Type B pancreatic cell (in vitro differentiated cells): ENCODE measurements at places on chromosomes 5 and 9.

DNA sequence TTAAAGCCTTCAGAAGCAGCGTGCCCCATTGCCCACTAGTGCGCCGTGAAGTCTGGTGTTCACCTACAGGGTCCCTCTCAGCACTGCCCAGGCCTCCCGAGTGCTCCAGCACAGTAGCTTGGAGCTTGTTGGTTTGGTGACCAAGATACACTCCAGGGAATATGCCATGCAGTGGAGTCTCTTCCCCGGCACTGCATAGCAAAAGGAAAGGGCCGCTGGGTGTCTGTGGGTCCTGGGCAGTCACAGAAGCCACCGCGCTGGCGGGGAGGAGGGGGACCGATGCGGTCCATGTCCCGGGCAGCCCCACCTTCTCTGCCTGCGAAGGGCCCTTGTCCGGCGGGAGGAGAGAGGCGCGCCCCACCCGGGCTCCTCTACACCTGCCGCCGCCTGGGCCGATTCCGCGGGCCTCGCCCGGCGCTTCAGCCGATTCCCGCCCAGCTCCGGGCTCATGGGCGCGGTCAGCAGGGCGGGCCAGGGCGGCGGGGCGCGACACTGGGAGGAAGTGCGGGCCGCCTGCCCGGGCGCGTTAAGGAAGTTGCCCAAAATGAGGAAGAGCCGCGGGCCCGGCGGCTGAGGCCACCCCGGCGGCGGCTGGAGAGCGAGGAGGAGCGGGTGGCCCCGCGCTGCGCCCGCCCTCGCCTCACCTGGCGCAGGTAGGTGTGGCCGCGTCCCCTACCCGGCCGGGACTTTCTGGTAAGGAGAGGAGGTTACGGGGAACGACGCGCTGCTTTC is at the start of gene SYK:
TSS of gene SYK (plus strand) at position 579 of the 732 bp plus-strand sequence. CDS start 42,080 bp downstream, outside the sequence.
- DNase-seq = no peak

GRCh38 chr5:172775326-172776234 is 4.6 kb upstream of the DUSP1 start:
- no peak for DNase-seq

GRCh38 chr9:35432076-35432475 is 57.8 kb upstream of the RUSC2 start:
- no peak for DNase-seq

- DNase-seq = no peak
Observed at GRCh38 chr5:57368010-57368409, 114.6 kb downstream of the ACTBL2 start.

GRCh38 chr5:73789851-73790281 is 163.9 kb downstream of the ARHGEF28 start:
- DNase-seq = no peak

DNA sequence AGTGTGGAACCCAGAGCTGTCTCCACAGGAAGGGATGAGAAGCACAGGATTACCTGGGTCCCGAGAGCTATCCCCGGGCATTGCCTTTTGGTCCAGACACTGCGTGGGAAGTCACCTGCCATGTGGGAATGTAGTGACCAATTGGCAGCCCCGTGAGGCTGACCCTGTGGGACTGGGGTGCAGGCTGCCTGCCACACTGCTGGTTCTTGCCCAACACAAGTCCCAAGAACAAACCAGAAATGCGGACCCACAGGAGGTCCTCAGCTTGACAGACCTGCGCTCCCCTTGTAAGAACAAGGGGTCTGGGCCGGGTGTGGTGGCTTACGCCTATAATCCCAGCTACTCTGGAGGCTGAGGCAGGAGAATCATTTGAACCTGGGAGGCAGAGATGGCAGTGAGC is 2.4 kb upstream of the FGD3 start:
- DNase-seq = no peak

DNA sequence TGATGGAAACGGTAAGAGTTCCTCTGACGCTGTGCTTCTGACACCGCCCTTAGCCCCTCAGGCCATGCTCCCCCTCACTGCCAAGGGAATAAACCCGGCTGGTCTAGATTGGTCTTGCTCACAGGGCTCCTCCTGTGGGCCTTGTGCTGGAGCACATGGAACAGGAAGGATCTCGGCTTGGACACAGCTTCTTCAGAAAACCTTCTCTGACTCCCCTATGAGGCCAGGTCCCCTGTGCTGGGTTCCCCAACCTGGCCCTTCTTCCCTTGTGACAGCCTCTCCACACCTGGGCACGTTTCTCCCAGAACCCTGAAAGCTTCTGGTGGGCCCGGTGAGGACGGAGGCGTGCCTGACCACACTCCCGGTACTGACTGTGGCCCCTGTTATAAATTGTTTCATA is 8.2 kb downstream of the SPATA31E1 start:
- no peak for DNase-seq

GRCh38 chr9:1604942-1605560 is 410.1 kb upstream of the SMARCA2 start:
- no peak for DNase-seq

GRCh38 chr5:33441241-33442177 is 744 bp downstream of the TARS1 start:
- no peak for DNase-seq

GRCh38 chr9:127509261-127509954 is 58.1 kb downstream of the LRSAM1 start:
- DNase-seq = no peak

DNA sequence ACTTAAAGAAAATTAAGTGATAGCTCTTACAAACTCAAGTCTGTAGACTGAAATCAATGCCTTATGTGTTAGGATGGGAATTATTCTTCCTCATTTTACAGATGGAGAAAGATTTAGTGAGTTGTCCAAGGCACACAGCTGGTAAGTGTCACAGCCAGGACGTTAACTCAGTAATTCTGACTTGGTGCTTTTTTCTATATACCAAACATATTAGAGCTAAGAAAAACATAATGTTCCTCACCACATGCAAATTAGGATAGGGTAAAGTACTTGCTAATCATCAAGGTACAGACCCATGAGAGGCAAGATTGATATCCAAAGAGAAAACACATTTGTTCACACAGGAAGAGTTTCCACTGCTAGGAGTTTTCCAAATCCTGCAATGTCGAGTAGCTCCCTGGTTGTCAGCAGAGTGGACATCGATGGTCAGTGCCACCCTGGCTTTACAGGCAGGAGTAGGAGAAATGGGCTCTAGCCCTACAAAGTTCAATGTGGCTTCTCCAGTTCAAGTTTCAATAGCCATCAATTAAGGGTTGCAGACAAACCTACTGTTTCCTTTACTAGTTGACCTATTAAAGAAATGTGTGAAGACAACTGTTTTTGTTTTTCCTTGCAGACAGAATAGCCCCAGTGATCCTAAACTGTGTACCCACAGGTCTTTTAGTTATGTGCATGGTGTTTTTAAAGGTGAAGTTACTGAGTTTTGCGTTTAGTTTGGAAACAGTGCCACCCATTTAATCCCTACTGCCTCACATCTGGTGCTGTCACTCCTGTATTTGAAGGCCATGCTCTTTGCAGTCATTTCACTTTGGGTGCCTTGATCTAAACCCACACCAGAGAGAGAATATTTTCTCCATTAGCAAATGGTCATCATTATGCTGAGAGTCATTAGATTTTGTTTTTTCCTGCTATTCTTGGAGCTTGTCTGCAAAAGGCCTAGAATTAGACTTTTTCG is 460.8 kb upstream of the SMARCA2 start:
- no peak for DNase-seq

DNA sequence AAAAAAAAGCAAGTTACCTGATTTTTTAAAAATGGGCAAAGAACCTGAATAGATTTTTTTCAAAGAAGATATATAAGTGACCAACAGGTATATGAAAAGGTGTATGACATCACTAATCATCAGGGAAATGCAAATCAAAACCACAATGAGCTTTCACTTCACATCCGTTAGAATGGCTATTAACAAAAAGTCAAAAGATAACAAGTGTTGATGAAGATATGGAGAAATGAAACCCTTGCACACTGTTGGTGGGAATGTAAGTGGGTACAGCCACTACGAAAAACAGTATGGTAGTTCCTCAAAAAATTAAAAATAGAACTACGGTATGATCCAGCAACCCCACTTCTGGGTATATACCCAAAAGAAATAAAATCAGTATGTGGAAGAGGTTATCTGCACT is 134.8 kb downstream of the UGCG start:
- DNase-seq = no peak

GRCh38 chr9:28981129-28981528 is 1407.8 kb upstream of the C9orf72 start:
- DNase-seq = no peak

DNA sequence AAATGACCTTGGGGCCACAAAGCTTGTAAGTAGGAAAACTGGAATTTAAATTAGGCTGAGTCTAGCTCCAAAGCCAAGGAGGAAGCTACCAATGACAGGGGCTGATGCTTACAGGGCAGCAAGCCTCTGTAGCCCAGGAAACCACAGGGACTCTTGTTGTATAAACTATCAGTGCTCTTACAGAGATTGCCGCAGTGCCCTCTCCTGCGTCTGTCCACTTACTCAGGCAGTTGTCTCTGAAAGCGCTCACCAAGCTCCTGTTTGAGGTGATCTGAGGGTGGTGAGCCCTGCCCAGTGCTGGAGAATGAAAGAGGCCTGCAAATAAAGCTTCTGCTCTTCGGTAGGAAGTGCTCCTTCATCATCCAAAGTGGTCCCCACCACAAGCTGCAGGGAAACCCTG is 498.8 kb downstream of the ARHGEF28 start:
- no peak for DNase-seq

DNA sequence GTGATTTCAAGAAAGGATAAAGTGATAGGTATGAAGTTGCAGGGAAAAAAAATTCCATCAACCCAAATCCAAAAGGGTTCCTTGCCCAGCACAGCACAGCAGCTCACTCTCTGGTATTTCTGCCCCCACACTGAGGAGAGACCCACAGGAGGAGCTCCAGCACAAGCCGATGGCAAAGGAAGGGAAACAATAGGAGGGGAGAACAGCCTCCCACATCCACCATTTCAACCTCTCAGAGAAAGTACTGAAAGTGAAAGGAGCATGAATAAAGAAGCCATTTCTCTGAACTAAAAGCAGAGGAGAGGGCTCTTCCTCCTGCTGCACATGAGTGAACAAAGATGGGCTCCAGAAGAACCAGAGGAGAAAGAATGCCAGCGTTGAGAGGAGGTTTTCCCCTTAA is 54.9 kb upstream of the ZSWIM6 start:
- no peak for DNase-seq

- DNase-seq = no peak
Observed at GRCh38 chr9:126403397-126403796, 76.8 kb downstream of the MVB12B start.
